Peyer's patch (tissue), 4 donors: ENCODE measurements at places on chromosomes 16 and 17.

- DNase-seq: no peak
Measured at GRCh38 chr17:28240688-28241340, 78.2 kb upstream of the TMEM97 start.

DNA sequence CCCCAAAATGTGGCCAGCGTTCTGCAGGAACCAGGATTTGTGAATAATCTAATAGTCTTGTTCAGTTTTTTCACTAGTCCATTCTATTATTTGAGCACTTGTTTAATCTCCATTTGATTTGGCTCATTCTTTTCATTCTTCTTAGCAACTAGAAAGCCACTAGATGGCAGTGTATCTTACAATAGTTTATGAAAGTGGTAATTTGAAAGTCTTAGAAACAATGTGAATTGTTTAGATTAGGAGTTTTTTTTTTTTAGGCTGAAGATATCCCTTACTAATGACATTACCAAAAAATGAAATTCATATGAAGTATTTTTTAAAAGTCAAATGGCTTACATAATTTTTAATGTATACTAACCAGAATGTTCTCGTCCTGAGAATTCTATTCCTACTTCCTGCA lies 6.7 kb downstream of the ERI2 start:
- DNase-seq: no peak

GRCh38 chr17:43661699-43662412 lies at the start of gene MEOX1:
MEOX1 (minus strand) TSS chr17:43661922; CDS start chr17:43661534, 388 bp downstream.
- DNase-seq: no peak

DNA sequence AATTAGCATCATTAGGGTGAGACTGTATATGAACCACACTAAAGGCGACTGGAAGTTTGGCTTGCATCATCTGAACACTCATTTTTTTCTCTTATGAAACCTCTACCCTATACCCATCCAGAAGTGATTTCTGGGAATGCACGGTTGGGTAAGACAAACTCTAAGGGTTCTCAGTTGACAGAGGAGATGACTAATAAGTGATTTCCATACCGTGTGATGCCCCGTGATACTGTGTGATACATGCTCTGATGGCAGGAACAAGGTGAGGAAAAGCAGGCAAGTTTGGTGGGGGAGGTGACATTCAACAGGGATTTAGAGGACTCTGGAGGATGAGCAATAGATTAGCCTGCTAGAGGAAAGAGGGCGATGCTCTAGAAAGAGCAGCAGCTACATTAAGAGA lies 156.4 kb upstream of the CCL2 start:
- no peak for DNase-seq
